Left colon (tissue), 2 donors: ENCODE measurements at places on chromosomes 3 and 15. TPM values are rescaled to one million over a fixed set of nuclear protein-coding genes. Genes with fewer than 3 reads are reported as not detected.

- DNase-seq = no peak
Observed at GRCh38 chr15:86002444-86002843, 77.2 kb upstream of the AGBL1 start.

- DNase-seq = no peak
Observed at GRCh38 chr3:49790626-49791411, 4.5 kb upstream of the IP6K1 start.

GRCh38 chr15:43370310-43370974 is 401 bp downstream of the ZSCAN29 start:
- peak; percentile 27 for DNase-seq

- no peak for DNase-seq
Observed at GRCh38 chr3:89303701-89304100, 196.3 kb downstream of the EPHA3 start.

DNA sequence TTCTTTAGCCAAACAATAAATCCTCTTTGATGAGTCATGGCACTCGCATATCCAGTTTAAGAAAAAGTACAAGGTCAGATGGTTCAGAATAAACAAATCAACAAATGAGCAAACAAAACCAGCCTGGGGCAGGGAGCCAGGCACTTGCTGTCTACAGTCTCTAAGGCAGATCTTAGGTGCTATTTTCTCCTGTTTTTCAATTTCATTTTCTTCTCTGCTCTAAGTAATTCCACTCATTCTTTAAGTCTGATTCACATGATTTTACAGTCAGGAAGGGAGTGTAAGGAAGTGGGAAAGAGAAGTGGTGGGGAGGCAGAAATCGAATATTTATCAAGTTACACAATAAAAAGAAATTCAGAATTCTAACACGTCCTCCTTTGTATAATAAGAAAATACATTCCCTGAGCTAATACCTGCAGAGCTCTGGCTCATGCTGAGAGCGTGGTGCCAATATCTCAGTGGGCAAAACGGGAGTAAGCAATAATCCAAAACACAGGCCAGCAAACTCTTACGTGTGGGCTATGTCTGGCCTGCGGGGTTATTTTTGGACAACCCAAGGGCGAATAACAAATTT is 298.6 kb downstream of the ADAMTS17 start:
- DNase-seq = no peak

- no peak for DNase-seq
Observed at GRCh38 chr3:169581633-169582032, 81.9 kb downstream of the MECOM start.

DNA sequence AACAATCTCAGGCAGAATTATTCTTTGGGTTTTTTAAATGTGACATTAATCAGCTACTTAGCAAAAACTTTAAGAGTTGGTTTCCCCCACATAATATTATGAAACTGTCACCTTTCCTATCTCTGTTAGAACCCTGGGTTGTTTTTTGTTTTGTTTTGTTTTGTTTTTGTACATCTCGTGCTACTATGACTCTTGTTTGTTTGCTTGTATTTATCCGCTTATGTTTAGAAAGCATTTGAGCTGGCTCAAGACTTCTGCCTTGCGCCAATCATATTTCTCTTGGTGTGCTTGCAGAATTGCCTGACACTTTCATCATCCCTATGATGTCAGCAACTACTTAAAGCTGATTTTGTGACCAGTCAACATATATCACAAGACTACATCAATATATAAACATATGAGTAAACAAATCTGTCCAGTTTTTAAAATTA is 116.9 kb downstream of the DCLK3 start:
- DNase-seq = no peak

The GOLGA6D gene
- total RNA-seq = not detected

GRCh38 chr3:185561958-185562357 is 9.6 kb upstream of the LIPH start:
- DNase-seq = no peak

- DNase-seq = no peak
Observed at GRCh38 chr15:100914876-100915275, 4.3 kb upstream of the LRRK1 start.

The ALDH1L1 gene
- 26.7 TPM for total RNA-seq

DNA sequence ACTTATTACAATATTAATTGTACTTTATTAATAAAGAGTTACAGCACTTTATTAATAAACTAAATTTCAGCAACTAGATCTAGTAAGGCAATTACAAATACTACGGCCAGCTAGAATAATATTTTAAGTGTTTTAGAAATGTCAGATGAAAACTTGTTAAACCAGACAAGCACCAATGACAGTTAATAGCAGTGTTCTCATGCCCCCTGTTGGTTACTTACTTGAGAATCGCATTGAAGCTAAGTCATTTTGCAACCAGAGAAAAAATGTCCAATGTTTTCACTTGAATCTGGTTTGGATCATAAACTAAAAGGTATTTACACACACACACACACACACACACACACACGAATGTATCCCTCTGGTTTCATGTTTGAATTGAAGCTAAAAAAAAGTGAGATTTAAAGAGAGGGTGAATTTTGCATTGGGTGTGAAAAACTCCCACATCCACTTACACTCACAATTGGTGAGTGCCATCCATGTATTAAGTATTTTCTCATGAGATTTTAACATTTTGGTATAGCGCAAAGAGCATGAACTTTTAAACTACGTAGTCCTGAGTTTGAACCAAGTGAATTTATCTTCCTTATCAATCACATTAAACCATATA is 347.7 kb downstream of the ZBBX start:
- no peak for DNase-seq

The CHRNB4 gene
- total RNA-seq = not detected

DNA sequence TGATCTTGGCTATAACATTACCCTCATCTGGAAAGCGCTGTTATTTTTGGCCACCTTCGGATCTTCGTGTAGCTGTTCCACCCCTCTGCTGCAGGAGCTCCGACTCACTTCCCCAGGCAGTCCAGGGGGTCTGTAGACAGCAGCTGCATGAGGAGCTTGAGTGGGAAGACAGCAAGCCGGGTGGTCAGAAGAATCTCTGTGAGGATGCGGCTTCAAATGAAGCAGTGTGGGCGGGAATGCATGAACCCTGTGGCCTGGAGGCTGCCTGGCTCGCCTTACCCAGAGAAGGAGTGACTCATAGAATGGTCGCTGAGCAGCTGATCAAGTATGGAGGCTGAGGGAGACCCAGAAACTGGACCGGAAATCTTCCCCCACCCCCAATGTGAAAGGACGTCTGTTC is 45.2 kb upstream of the NR2F2 start:
- no peak for DNase-seq

The CEP70 gene
- total RNA-seq = 35.8 TPM

GRCh38 chr3:10387881-10388609 is 67.1 kb upstream of the SEC13 start:
- DNase-seq = no peak

DNA sequence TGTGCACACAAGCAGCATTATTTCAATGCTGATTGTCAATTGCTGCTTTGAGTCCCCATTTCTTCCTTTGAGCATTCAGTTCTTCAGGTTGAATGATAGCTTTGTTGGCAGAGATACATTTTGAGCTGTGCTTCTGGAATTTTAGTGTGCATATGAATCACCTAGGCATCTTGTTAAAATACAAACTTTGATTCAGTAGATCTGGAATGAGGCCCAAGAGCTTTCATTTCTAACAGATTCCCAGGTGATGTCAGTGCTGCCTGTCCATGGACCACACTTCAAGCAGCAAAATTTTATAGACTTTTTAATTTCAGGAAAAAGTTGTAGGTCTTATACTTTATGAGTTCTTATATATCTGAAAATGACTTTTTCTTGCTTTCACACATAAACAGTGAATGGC is 131.1 kb downstream of the ADAMTSL3 start:
- no peak for DNase-seq

The HDGFL3 gene
- total RNA-seq = 9.2 TPM

DNA sequence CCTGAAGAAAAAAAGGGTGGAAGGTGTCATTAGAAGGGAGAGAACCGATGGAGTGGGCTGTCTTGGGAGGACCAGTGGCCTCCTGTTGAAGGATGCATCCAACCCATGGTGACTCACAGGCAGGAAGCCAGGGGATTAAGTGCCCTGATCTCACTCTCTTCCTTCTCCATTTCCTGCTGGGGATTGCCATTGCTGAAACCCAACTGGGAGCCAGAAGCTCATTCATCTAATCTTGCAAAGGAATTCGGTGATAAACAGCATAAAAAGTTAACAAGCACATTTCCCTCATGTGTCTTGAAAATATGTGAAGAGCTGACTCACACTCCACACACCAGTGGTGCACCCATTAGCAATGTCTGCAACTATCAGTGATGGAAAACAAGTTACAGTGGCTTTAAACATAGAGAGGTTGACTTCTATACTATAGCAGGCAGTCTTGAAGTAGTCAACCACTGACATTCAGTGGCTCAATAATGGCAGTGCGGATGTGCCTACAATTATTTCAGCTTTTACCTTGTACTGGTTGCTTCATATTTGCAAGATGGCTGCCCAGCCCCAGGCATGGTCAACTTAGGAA is 12.8 kb upstream of the CSRNP1 start:
- no peak for DNase-seq

The DISP2 gene
- total RNA-seq = 13.7 TPM

GRCh38 chr15:60074181-60074885 is 70.2 kb downstream of the FOXB1 start:
- DNase-seq = no peak

DNA sequence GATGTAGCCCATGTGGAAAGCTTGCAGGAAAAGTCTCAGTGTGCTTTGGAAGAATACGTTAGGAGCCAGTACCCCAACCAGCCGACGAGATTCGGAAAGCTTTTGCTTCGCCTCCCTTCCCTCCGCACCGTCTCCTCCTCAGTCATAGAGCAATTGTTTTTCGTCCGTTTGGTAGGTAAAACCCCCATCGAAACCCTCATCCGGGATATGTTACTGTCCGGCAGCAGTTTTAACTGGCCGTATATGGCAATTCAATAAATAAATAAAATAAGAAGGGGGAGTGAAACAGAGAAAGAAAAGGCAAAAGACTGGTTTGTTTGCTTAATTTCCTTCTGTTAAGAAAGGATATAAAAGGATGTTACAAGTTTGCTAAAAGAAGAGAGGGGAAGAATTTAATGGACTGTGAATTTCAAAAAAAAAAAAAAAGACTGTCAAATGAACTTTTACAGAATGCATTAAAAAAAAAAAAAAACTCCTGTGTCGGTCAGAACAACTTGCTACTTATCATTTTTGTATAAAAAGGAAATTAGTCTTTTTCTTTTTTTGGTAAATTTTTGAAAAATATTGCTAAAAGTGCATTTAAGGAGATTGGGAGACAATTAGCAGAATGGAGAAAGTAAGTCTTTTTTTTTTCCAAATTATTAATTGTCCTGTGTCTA is 7.0 kb downstream of the NR2F2 start:
- no peak for DNase-seq

DNA sequence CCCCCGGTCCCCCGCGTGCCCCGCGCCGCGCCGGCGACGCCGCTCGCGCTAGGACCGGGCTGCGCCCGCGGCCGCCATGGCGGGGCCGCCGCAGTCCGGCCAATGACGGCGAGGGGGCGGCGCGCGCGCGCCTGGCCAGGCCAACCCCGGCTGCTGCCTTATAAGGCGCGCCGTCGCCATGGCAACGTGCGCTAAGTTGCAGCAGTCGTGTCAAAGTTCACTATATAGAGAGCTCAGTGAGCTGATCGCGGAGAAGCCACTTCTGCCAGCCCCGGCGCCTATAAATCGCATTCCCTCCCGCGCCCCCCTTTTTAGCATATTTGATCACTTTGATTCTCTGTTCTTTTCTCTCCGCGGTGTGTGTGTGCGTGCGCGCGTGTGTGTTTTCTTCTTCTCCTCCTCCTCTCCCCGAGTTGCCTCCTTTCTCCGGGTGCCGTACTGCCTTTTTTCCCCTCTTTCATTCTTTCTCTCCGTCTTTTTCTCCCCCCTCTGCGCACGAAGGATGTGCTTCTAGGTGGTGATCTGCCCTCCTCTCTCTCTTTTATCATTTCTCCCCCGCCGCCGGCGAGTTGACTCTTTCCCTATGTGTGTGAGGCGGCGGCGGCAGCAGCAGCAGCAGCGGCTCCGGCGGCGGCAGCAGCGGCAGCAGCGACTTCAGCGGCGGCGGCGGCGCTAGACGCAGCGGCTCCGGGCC is at the start of gene NR2F2:
Gene NR2F2, plus strand, starts transcription at position 251 of the 694 bp plus-strand sequence. CDS start 1,406 bp downstream, outside the sequence.
- peak; percentile 95 for DNase-seq

The HES1 gene
- total RNA-seq = 147 TPM
